IPS DF 6.9 (cell line): ENCODE measurements at places on chromosomes 7 and 10.

GRCh38 chr7:601595-602340, 82.1 kb upstream of the PDGFA start:
- no peak for DNase-seq

DNA sequence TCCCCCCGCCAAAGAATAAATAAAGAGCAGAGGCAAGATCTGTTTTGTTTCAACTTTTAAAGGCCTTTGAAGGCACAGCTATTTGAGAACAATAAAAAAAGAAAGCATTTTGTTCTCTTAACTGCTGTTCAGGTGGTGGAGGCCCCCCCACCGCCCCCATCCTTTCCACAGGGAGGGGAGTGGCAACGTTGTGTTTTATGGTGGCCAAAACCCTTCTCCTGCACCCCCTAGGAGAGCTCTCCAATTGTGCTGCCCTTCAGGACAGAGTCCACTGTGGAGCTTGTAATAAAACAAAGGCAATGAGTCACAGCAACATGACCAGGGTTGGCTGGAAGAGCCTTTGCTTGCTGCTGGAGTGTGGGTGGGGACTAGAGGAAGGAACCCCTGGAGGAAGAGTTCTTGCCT, 987.9 kb downstream of the KCNMA1 start:
- no peak for DNase-seq

GRCh38 chr7:11716185-11716584, 115.8 kb downstream of the THSD7A start:
- DNase-seq, result no peak

DNA sequence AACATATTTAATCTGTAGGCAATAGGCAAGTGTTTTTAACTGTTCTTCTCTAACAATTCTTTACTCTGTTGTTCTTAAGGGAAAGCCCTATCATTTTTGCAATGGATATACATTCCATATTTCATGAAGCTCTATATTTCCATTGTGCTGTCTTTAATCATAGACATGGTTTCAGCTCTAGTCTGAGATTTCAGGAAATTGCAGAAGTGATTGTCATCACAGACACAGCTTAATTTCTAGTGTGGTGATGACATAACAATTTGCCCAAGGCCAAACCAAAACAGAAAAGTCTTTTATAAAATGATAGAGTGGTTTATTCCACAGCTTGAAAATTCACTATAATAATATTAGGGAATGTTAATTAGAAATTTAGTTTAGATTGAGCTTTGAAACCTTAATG, 494.1 kb upstream of the SEMA3A start:
- DNase-seq, result no peak

- DNase-seq, result no peak
Observed at GRCh38 chr7:1218541-1219165, 14.0 kb upstream of the UNCX start.

DNA sequence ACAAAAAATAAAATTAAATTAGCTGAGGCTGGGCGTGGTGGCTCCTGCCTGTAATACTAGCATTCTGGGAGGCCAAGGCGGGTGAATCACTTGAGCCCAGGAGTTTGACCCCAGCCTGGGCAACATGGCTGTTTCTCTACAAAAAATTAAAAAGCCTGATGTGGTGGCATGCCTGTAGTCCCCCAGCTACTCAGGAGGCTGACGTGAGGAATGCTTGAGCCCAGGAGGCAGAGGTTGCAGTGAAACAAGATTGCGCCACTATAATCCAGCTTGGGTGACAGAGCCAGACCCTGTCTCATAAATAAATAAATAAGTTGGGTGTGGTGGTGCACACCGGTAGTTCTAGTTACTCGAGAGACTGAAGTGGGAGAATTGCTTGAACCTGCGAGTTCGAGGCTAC, 65.1 kb downstream of the GNA12 start:
- no peak for DNase-seq

- no peak for DNase-seq
Observed at GRCh38 chr10:2541176-2541575, 526.2 kb upstream of the PFKP start.

DNA sequence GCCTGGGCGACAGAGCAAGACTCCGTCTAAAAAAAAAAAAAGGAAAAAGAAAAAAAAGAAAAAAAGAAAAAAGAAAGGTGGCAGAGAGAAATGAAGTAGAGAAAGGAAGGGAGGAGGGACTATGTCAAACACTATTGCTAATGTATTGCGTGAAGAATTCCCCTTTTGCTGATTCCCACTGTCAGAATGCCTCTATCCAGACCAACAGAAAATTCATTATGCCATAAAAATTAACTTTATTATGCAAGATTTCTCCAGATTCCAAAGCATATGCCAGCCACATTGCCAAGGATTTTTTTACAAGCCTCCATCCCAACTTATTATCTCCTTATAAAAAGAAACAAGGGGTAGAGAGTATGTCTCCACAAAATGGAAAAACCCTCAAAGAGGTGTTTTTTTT, 209.3 kb downstream of the MTERF1 start:
- no peak for DNase-seq

GRCh38 chr7:40346554-40346953, 211.7 kb downstream of the SUGCT start:
- no peak for DNase-seq

GRCh38 chr7:149721084-149721601, 52.2 kb downstream of the ZNF467 start:
- no peak for DNase-seq

DNA sequence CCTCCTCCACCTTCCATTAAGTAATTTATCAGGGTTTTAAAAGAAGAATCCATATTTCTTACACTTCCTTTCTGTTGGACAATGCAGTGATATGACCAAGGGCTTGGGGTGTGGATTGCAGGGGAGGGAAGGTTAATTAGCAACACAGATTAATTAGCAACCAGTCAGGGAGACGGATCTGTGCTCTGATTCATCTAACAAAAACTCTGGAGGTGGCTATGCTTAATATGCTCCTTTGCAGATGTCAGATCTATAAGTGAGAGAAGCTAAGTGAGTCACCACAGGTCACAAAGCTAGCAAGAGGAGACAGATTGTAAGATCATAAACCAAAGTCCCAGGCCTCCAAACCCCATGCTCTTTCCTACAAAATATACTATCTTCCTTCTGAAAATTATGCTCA, 178.8 kb upstream of the ITGB1 start:
- no peak for DNase-seq

DNA sequence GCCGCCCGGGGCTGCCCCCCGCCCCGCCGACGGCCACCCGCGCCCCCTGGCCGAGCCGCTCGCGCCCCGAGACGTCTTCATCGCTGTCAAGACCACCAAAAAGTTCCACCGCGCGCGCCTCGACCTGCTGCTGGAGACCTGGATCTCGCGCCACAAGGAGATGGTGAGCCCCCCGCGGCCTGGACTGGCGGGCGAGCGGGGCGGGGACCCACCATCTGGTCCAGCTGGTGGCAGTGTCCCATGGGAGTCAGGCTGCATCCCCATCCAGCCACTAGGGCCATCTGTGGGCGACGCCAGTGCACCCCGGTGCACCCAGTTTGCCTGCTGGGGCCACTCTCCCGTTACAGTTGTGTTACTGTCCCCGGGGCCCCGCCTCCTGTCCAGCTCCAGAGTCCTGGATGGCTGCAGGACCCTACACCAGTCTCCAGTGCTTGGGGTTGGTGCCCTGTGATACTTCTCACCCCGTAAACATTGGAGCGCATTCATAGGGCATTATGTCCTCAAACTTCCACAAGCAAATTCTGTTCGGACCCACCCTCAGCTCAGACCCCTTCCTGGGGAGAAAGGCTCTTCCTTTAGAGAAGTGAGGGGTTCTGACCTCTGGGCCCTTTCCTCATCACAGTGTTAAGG, 672 bp downstream of the LFNG start:
- DNase-seq, result no peak

GRCh38 chr10:126568809-126569385, 101.6 kb downstream of the C10orf90 start:
- no peak for DNase-seq

- no peak for DNase-seq
Observed at GRCh38 chr10:45446858-45447257, 72.8 kb downstream of the ALOX5 start.

DNA sequence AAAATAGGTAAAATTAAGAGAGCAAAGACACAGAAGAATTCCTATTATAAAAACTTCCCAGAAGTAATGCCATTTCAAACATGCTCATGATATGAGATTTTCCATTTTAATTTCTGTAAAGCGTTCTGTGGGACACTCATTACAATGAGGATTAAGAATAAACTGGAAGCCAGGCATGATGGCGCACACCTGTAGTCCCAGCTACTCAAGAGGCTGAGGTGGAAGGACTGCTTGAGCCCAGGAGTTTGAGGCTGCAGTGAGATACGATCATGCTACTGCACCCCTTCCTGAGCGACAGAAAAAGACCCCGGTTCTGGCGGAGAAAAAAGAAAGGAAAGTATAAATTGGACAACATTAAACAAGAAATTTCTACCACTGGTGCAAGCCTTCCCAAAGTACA, 1.5 kb downstream of the DNA2 start:
- DNase-seq, result no peak

DNA sequence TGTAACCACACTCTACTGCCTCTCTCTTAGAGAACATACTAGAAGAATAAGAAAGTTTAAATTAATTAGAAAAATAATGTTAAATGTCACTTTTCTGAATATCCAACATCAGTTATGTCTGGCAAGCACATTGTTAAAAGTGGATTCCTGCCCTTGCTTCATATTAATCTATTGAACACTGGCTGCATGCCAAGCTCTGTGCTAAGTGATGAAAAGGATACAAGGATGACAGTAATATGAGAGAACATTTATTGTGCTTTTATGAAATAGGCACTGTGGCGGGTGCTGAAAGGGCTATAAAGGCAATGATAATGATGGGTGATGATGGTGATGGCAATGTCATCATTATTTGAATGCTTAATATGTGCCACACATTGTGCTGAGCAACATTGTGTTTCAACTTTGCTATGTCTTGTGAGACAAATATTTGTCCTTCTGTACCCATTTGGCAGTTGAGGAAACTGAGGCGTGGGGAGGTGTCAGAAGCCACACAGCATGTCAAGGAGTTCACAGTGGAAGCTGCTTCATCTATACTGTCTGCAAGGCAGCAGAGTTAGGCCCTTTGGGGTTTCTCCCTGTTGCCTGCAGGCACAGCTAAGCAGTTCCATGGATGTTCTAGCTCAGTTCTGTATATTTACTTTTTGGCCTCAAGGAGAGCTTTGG, 64.2 kb upstream of the RAPGEF5 start:
- no peak for DNase-seq

- DNase-seq, result no peak
Observed at GRCh38 chr7:157422279-157422678, 85.5 kb downstream of the DNAJB6 start.

DNA sequence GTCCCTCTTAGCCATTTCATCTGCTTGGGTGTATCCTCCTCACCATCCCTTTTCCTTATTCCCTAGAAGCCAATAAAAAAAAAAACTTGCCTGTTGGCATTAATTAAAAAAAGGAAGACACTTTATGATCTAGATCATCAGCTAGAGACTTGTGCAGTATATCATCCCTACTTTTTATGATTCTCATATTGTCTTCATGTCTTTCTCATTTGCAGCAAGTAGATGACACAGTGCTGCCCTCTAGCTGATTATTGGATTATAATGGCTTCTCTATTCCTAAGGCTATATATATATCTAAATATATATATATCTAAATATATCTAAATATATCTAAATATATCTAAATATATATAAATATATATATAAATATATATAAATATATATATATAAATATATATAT, 272.4 kb upstream of the LRGUK start:
- no peak for DNase-seq

- DNase-seq, result no peak
Observed at GRCh38 chr10:4775808-4776207, 50.2 kb upstream of the AKR1E2 start.

DNA sequence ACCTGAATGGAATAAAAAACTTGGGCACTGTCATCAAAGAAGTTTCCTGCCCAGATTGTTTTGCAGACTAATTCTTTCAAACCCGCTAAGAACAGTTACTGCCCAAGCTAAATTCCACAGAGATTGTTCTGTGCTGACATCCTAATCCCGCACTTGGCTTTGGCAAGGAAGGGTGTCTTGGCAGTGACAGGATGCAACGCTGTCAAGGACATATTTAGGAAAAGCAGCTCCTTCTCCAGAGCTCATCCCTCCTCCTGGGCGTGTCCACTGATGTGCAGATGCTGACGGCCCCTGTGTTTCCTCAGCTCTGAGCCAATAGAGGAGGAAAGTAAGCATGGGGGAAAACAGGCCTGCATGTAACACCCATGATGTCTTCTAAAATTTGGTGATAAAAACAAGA, 74.2 kb downstream of the EEPD1 start:
- no peak for DNase-seq
